Umbilical cord (tissue), 2 donors: ENCODE measurements at places on chromosomes 16 and 17.

DNA sequence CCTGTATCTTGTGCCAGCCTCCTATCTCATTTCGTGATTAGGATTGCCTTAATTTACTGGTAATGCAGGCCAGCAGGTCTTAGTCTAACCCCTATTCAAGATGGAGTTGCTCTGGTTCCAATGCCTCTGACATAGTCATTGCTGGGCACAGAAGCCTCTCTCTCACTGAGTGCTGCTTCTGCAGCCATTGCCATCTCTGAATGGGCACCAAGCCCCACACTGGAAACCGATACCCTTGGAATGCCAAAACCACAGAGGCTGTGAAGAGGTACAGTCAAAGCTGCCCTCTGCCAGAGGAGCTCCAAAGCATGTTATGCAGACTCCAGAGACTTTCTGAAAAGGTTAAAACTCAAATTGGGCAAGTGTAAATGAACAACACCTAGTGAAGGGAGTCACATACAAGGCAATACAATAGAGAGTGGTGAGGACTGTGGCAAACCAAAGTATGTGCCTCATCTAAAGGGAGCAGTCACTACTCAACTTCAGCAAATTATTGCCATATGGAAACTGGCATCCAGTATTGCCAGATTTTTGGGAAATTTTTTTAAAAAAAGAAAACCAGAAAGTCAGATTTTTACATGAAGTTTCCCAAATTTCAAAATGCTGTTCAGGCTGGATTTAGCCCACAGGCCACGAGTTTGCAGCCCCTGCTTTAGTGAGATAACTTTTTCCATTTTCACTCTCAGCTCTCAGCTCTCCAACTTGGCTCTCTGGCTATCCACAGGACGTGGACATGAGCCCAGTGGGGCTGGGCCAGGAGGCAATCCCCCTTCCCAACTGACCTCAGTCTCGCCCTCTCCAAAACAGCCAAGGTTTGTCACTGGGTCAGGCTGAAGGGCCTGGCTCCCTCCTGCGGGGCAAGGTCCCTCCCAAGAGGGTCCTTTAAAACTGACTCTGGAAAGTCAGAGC, 2.1 kb upstream of the MMP2 start:
- DNase-seq: no peak

GRCh38 chr17:59373882-59374495, 42.5 kb downstream of the YPEL2 start:
- peak; percentile 23 for DNase-seq

- DNase-seq: no peak
Measured at GRCh38 chr17:79633154-79633553, 22.3 kb upstream of the RBFOX3 start.

DNA sequence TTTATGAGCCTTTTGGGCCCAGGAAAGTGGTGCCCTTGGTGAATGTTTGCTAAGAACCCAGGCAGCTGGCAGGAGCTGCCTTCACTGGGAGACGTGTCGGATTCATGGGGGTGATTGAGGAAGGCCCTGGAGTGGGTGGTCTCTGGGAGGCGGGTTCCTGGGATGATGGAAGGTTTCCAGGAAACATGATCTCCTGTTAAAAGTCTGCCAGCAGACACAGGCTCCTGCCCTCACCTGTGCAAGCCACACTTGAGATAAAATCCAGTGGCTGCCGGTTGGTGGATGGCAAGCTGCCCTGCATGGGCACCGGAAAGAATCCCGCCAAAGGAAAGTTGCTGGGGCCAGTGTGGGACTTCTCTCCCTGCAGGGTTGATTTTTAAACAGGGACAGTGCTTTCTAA, 189.0 kb upstream of the CIBAR2 start:
- DNase-seq: no peak

- no peak for DNase-seq
Measured at GRCh38 chr16:73268366-73268993, 220.6 kb upstream of the ZFHX3 start.

GRCh38 chr17:69678206-69678605, 263.7 kb downstream of the MAP2K6 start:
- no peak for DNase-seq

DNA sequence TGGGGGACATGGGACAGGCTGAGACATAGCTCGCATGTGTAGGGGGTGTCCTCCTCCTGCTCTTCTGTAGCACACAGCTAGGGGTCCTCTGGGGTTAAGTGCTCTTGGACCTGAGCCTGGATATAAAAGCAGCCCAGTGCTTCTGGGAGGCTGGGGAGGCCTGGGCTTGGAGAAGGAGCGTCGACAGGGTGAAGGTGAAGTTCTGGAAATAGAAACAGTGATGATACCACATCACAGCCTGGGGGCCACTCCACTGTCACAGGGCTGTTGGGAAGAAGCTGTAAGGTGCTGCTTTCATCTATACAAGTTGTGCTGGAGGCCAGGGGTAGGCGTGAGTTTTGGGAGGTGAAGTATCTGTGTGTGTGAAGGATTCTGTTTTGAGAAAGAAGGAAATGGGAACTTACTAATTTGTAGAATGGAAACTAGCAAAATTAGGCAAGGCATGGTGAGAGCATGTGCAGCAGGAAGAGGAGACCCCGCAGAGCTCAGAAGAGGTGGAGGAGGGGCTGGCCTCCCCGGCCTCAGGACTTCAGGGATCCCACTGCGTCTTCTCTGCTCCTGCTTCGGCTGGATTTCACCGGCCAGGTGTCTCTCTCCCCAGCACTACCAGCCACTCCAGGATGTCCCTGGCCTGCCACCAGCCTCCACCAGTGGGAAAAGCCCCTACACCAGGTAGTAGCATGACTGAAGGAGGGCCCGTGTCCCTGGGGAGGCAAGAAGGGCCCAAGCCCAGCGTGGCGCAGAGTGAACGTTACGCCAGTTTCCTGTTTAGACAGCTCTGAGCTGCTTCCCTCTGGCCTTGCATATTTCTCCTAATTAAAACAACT, 19.4 kb downstream of the PLCG2 start:
- no peak for DNase-seq

DNA sequence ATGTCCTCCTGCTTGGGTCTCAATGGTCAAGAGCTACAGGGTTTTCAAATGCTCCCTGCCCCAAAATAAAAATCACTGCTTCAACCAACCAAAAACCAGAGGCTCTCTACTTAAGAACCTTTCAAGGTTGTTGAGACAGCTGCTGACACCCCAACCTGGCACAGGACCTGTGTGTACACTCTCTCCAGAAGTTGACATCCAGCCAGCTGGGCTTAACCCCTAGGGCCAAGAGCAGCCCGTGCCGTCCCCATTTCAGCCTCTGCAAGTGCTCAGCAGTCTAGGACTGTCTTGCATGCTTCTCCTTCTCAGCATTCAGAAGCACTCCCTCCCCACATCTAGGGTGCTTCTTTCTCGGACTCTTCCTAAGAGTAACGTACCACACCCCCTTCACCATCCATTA, 59.0 kb upstream of the TRAP1 start:
- no peak for DNase-seq

GRCh38 chr16:85746460-85747215, 4.3 kb downstream of the C16orf74 start:
- DNase-seq: no peak

GRCh38 chr16:87463722-87464690, 28.8 kb downstream of the ZCCHC14 start:
- DNase-seq: no peak

DNA sequence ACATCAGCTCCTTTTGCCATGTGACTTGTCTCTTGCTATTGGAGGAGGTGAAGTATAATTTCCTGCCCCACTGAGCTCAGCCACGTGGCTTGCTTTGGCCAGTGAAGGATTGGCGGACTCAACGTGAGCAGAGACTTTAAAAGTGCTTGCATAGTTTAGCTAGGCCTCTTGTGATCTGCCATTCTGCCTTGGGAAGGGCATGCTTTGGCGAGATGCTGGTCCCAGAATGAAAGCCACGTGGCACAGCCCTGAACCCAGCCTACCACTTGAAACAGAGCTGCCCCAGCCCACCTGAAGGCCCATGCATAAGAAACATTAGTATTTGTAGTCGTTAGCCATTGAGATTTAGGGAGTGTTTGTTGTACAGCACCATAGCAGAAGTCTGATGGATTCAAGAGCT, 148.2 kb downstream of the TMEM132E start:
- DNase-seq: no peak

GRCh38 chr17:12290207-12290606, 269.5 kb downstream of the MAP2K4 start:
- no peak for DNase-seq

DNA sequence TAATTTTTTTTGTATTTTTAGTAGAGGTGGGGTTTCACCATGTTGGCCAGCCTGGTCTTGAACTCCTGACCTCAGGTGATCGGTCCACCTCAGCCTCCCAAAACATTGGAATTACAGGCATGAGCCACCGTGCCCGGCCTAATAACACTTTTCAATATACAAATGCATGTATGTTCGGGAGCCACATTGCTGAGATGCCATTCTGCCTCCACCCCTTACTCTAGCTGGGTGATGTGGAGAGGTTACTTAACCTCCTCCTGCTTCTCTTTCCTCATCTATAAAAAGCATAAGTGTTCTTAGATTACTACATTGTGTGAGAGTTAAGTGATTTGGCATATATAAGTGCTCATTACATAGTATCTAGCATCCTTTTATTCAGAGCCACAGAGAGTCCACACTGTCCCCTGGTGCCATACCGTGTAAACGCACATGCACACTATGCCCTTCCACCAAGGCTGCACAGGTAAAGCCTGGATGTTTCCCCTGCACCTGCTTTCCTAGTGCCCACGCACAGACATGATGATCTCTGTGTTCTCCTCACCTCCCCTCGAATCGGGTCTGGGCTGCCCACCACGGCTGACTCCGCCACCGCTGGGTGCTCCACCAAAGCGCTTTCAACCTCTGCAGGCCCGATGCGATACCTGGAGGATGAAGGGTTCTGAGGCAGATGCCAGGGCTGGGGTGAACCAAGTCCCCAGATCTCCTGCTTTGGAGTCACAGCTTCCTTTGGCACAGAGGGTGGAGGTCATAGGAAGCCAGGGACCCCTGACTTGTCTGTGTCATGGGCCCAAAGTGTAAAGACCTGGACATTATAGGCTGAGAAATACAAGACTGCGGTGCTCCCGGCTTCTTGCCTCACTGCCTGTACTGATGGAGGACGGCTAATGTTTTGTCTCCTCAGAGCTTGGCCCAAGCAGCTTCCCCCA, 49.0 kb upstream of the ACSM2B start:
- no peak for DNase-seq

DNA sequence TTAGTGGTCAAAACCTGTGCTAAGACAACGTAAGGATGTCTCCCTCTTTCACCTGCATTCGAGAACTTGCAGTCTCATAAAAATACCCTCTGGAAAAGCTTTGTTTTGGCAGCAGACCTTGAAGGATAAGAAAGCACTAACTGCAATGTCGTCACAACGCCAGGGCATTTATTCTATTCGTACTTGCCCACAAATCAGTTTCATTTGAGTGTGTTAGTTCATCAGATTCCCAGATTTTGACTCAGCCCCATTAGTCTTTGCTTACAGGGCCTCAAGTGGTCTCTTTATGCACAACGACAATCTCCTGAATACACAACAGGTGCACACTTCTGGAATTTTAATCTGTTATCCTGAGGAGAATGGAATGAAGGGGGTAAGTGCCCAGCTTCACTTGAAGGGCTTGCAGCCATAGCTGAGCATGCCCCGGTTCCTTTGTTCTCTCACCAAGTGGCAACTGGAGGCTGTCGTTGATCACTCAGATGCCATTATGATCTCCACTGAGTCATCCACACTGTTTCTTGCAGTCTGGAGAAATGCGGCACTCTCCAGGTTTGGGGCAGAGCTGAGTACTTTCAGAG, 58.8 kb downstream of the CLEC19A start:
- DNase-seq: no peak

DNA sequence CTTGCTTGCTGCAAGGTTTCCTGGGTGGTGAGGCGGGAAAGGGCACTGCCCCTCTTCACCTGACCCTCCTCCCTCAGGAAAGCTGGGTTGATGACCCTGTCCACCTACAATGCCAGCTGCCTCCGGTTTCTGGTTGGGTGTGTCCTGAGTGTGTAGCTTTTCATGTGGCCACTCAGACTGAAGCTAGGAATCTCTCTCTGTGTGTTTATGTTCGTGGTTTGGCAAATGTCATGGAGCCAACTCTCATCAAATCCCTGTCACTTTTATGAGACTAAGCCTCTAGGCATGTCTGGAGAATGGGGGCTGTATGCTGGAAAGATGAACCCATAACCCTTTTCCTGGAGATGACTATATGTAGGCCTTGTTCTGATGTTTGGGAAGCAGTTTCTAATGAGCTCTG, 17.1 kb downstream of the PLEKHG4 start:
- DNase-seq: peak; percentile 24

DNA sequence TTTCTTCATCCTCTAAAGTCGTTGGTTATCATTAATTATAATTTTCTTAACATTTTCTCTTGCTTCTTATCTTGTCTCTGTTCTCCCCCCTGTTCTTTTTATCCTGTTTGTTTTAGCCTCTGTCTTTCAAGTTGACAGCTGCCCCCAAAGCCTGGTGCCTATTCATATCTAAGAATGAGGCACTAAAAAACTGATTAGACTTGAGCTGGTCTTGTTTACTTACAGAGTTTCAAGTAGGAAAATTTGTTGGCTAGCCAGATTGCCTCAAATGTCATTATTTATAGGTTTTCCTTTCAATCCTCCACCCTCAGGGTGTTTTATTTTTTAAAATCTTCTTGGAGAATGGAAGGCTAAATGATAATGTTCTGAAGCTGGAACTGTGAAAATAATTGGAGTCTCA, 236.0 kb downstream of the UTP18 start:
- DNase-seq: no peak

DNA sequence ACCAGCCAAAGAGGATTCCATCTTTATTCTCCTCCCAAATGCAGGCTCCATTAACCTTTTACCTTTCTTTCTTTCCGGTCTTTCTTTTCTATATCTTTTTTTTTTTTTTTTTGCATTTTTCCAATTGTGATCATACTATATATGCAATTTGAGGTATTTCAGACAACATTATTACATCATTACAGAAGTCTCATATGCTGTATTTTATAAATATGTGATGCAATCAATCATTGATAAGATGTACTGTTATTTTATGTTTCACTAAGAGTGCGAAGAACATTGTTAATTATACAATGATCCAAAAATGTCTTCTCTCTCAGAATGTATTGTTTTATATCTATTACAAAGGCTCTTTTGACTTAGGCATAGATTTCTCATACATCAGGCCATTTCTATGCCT, 683.1 kb downstream of the WWOX start:
- no peak for DNase-seq

GRCh38 chr16:51576498-51577195, 425.6 kb upstream of the SALL1 start:
- no peak for DNase-seq

DNA sequence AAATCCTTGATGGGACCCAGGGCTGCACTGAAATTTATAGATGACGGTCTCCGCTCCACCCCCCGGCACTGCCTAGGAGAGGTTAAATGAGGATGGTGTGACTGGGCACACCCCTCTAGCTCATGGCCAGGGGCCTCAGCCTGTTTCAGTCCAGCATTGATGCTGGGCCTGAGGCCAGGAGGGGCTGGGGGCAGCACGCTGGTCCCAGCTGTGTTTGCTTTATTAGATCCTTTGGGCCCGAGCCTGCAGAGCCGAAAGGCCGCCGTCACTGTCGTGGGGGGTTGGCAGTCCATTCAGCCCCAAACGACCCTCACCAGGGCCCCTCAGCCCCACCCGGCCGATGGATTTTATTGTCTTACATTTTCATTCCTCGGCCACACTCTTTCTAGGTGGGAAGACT, 10.8 kb upstream of the DOK4 start:
- no peak for DNase-seq
